Activated naive CD4-positive, alpha-beta T cell treated with Interleukin-2 at 50 U/mL for 16 hours (primary cell): ENCODE measurements at places on chromosomes 5 and 9.

DNA sequence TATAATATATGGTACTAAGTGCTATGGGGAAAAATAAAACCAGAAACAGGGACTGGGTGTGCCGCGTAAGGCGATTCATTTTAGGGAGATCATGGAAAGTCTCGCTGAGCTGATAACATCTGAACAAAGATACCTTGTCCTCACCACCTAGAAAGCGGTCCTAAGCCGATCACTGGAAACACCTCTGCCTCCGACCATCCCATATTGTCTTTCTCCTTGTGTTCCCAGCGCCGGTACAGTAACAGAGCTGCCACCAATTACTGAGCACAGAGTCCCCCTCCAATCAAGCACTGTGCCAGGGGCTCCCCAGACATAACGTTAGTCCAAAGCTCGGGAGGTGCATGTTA lies 704 bp downstream of the CCDC112 start:
- no peak for DNase-seq

DNA sequence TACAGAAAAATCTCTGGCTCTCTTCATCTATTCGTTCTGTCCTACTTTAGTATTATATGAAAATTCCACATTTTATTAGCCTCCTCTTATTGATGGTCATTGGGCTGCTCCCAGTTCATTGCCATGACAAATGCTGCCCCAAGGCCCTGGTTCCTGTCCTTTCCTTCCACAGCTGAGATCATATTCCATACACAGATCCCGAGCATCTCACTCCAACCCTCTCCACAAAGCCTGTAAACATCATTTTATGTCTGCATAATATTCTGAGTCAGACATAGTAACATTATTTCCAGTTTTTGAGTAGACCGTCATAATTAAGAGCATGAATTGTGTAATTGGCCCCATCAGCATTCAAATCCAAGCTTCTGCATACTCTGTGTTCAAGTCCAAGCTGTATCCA lies 86.3 kb downstream of the MVB12B start:
- no peak for DNase-seq

DNA sequence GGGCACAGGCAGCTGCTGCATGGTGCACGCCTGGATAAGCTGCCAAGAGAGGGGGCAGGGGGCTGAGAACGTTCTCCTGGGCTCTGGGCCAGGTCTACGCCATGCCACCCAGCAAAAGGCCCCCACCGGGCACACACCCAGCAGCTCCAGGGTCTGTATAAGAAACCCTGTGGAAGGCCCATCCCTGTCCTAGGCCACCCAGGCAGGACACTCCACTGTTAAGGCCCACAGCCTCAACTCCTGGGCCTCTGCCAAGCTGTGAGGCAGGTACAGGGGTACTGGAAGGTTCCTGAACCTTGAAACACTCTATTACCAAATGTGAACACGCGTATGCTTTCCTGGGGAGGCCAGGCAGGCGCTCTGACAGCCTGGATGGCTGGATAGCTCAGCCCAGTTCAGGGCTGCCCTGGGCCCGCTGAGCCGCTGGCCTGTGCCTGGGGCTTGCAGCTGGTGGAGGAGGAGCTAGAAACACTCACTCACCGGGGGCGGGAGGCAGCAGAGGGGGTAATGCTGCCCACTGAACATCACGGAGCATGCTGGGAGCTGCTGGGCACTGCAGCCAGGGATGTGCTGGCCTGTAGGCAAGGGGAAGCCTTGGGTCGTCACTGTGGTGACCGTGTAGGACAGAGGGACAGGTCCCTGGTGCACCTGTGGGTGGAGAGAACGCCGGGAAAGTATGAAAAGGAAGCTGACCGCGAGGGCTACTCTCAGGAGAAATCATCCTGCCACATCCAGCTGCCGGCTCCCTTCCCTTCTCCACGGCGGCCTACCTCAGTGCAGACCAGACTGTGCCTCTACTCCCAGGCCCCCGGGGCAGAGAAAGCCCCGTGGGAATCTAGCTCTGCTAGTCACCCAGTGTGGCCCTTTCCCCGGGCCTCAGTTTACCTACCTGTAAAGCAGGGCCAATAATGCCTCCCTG lies 6.0 kb downstream of the RNF44 start:
- DNase-seq: peak; percentile 42

GRCh38 chr5:104370523-104370922 lies 807.9 kb upstream of the NUDT12 start:
- no peak for DNase-seq

DNA sequence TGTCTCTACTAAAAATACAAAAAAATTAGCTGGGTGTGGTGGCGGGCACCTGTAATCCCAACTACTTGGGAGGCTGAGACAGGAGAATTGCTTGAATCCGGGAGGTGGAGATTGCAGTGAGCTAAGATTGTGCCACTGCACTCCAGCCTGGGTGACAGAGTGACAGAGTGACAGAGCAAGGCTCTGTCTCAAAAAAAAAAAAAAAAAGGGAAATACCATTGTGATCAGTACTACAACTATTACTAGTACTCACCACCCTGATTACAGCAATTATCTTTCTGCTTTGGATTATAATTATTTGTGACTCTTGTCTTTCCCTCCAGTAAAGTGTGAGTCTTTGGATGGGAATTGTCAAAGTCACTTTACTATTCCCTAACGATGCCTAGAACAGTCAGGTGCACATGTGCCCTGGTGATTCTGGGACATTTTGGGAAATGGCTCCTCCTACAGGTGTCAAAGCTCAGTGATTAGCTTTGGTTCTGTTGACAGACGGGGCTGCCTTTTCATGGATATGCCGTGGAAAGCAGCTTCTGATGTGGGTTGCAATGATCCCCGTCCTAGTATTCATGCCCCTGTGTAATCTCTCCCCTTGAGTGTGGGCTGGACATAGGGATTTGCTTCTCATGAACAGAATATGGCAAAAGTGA lies 31.8 kb upstream of the FRRS1L start:
- no peak for DNase-seq

GRCh38 chr5:173800340-173800739 lies 87.8 kb upstream of the CPEB4 start:
- no peak for DNase-seq

DNA sequence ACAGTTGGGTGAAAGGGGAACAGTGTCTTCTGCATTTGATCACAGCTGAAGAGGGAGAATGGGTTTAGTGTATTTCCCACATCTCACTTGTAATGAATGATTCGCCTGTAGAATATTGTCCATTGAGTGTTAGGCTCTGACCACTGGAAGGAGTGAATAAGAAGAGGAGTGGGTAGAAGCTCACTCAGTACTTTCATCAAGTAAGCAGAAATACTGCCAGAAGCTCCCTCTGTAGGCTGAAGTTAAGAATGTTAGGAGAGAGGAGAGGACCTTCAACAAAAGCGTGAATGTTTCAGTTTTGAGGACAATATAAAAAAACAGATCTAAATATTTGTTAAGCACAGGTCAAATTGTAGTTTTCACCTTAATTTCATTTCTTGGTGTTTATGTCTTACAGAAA lies 27.5 kb downstream of the FSD1L start:
- no peak for DNase-seq

DNA sequence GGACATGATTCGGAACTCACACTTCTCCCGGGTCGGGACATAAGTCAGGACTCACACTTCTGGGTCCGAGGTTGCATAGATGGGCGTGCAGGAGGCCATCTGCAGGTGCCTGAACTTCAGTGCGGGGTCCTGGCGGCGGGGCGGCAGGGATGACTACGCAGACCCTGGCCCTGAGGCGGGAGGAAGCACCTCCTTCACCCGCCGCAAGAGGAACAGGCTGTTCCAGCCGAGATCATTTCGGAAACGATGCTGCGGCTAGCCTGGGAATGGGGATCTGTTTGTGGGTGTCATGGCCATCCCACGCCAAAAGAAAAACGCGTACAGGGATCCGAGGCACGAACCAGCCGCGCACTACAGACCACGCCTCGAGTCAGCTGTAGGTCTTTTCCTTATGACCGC lies 196.6 kb downstream of the TTLL11 start:
- no peak for DNase-seq

DNA sequence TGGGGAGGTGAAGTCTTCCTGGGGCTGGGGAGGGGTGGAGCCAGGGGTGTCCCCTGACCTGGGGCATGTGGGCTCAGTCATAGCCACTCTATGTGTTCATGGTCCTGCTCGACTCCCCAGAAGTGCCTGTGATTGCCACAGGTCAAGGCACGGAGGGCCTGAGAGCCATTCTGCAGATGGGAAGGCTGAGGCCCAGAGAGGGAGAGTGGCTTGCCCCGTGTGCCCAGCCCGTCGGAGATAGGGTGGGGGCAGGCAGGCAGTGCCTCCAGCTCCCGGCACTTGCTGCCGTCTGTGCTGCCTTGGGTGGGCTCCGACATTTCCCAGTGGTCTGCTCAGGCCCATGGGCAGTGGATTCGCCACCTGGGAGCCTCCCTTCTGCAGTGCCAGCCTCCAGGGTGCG lies 74.0 kb downstream of the RXRA start:
- no peak for DNase-seq

- no peak for DNase-seq
Measured at GRCh38 chr9:15142878-15143534, 164.0 kb downstream of the TTC39B start.

- no peak for DNase-seq
Measured at GRCh38 chr5:90645024-90645610, 86.5 kb downstream of the ADGRV1 start.

GRCh38 chr5:135745897-135746500 lies 88.5 kb upstream of the SLC25A48 start:
- DNase-seq: no peak

DNA sequence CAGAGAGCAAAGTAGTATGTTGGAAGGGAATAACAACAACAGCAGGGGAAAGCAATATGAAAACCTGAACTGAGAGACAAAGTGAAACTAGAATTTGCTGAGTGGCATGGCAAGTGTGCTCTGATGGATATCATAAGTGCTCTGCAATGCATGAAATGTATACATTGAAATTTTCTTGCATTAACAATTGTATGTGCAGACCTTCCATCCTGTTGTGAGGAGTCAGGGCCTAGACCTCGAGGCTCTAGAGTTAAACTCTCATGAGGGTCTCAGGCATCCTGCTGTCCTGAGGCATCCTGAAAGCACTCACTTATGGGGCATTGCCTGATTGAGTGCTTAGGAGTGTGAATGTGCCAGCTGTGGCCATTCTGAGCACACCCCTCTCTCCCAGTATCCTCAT lies 1.1 kb downstream of the ECM2 start:
- DNase-seq: no peak

- peak; percentile 54 for DNase-seq
Measured at GRCh38 chr9:88313364-88314220, 74.7 kb upstream of the SPIN1 start.

GRCh38 chr5:132867046-132867451 lies 607 bp downstream of the UQCRQ start:
- DNase-seq: no peak

DNA sequence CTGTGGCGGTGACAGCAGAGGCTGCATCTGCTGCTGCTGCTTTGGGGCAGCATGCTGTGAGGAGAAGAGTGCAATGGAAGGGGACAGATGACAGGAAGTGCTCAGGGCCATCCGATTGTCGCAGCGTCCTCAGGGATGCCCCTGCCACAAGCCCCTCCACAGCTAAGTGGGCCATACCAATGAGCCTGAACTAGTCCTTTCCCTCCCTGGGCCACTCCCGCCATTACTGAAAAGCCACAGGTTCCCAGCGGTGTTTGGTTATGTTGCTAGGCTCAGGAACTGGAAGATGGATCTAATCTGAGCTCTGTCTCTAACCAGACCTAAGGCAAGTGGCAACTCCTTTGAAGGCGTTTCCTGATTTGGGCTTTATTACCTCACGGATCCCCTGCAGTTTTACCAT lies 109.2 kb downstream of the GAPVD1 start:
- no peak for DNase-seq

DNA sequence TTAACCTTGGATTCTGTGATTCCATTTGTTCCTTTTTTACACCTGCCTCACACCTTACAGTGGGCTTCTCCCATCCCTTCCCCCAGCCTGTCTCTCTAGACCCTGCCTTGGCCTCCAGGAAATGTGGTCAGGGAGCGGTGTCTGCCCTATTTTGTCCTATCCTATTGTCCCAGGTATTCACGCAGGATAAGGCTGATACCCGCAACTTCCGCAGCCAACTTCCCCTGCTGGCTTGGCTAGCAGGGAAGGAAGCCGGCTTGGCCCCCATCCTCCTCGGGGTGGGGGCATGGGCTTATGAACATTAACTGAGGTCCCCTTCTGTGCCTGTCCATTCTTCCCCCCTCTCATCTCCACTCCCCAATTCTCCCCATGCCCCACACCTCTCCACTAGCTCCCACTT lies 3.5 kb downstream of the CSF1R start:
- no peak for DNase-seq

- DNase-seq: no peak
Measured at GRCh38 chr9:24451346-24451745, 94.4 kb downstream of the IZUMO3 start.

- DNase-seq: no peak
Measured at GRCh38 chr5:180816608-180817534, 14.3 kb upstream of the MGAT1 start.

GRCh38 chr9:68644831-68645230 lies 60.2 kb upstream of the PIP5K1B start:
- no peak for DNase-seq

GRCh38 chr5:133818869-133819600 lies 149.4 kb downstream of the C5orf15 start:
- no peak for DNase-seq

- DNase-seq: no peak
Measured at GRCh38 chr5:77337246-77337645, 126.8 kb downstream of the PDE8B start.

DNA sequence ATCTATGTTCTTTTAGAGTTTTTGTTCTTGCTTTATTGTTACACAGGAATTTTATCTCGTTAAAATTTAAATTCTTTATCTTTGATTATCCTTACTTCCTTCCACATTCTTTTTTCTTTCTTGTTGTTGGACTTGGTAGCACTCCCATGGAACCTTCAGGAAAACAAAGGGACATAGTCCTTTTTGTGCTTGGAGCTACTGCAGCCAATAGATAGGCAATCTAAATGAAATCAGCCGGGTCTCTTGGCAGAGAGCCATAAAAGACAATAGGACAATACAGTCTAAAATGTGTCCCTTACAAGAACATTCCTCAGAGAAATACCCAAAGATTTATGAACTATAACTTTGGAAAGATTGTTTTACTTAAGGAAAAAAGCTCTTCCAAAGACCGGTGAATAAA lies 548.1 kb upstream of the C9orf72 start:
- no peak for DNase-seq
